Temporal lobe (tissue), 4 donors: ENCODE measurements at places on chromosomes 11 and 22. TPM values are rescaled to one million over a fixed set of nuclear protein-coding genes. Genes with fewer than 3 reads are reported as not detected.

Gene DDX25
- total RNA-seq, result 19.9 TPM

Gene OSBPL5
- total RNA-seq, result 25.8 TPM

Gene ZNRF3
- total RNA-seq, result 7.6 TPM

Gene PHOX2A
- not detected for total RNA-seq

Gene NRXN2
- total RNA-seq, result 157 TPM

Gene FADS1
- total RNA-seq, result 50.4 TPM

Gene POU2AF2
- not detected for total RNA-seq

Gene PRR33
- total RNA-seq, result not detected

Gene MMP10
- not detected for total RNA-seq
